Uterus (tissue), 4 donors: ENCODE measurements at places on chromosomes 12 and 14. TPM values are rescaled to one million over a fixed set of nuclear protein-coding genes. Genes with fewer than 3 reads are reported as not detected.
A peak's percentile ranks its signal among the peaks of the same experiment; 100 is the strongest.

DNA sequence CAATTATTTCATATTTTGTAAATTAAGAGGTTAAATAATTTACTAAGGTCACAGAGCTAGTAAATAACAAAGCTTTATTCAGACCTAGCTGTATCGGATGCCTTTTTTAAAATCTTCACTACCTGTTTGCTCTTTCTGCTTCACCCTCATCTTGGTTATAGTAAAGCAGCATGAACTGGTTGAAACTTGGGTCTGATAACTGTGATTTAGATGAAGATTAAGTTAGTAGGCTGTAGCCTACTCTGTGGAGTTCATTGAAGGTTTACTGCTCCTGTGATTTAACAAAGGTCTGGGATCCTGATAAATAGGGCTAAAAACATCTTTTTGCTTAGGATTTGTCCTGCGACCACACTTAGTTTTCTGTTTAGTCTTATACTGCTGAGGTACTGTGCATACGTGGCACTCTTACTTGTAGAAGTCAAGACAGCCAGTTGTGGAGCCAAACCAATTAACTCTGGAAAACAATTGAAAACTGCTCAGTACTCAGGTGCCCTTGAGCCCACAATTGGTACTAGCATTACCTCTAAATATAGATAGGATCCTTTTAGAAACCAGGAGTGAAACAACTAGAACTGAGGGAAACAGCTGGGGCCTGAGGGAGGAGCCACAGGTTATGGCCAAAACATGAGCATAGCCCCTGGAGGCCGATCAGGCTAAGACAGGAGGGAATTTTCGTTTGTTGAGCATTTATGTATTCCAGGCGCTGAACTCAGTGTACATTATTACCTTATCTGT, 2.3 kb downstream of the SPATS2 start:
- H3K36me3 ChIP-seq, result no peaks in the 10 kb centered on the region
- no peak for DNase-seq
- H3K4me3 ChIP-seq, result no peak overlapping the region
- no peaks in the 10 kb centered on the region for H3K27me3 ChIP-seq
- H3K4me1 ChIP-seq, result no peaks in the 10 kb centered on the region
- peak overlapping the region; percentile 50 for H3K27ac ChIP-seq

The FAM186B gene
- 0.21 TPM for total RNA-seq

The RTL1 gene
- not detected for total RNA-seq

DNA sequence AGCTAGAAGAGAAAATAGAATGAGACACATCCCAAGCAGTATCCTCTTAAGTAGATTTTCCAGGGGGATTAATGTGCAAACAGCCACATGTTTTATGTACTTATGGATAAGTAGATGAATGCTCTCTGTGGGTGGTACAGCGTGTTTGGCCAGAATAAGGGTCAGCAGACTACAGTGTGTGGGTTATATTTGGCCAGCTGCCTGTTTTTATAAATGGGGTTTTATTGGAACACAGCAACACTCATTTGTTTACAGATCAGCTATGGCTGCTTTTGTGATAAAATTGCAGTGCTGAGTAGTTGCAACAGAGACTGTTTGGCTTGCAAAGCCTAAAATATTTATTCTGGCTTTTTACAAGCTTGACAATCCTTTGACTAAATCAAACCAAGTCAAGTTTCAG, 780.2 kb upstream of the SEL1L start:
- H3K27me3 ChIP-seq, result no peaks in the 10 kb centered on the region
- H3K4me1 ChIP-seq, result no peaks in the 10 kb centered on the region
- DNase-seq, result no peak
- H3K27ac ChIP-seq, result no peak overlapping the region
- no peak overlapping the region for H3K4me3 ChIP-seq
- no peaks in the 10 kb centered on the region for H3K36me3 ChIP-seq

DNA sequence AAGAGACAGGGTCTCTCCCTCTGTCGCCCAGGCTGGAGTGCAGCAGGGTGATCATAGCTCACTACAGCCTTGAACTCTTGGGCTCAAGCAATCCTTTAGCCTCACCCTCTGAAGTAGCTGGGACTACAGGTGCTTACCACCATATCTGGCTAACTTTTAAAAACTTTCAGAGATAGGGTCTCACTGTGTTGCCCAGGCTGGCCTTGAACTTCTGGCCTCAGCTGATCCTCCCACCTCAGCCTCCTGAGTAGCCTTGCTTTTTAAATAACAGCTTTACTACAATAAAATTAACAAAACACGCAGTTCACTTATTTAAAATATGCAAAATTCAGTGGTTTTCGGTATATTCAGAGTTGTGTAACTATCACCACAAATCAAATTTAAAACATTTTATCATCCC, 79.0 kb downstream of the RCOR1 start:
- H3K4me1 ChIP-seq, result no peaks in the 10 kb centered on the region
- DNase-seq, result no peak
- H3K4me3 ChIP-seq, result no peak overlapping the region
- no peaks in the 10 kb centered on the region for H3K36me3 ChIP-seq
- no peaks in the 10 kb centered on the region for H3K27me3 ChIP-seq

GRCh38 chr12:77060136-77060882, 5.1 kb downstream of the E2F7 start:
- no peak for DNase-seq
- H3K36me3 ChIP-seq, result no peaks in the 10 kb centered on the region
- H3K27me3 ChIP-seq, result no peaks in the 10 kb centered on the region
- H3K4me1 ChIP-seq, result no peaks in the 10 kb centered on the region
- no peak overlapping the region for H3K27ac ChIP-seq

The RASSF8 gene
- 54.1 TPM for total RNA-seq

DNA sequence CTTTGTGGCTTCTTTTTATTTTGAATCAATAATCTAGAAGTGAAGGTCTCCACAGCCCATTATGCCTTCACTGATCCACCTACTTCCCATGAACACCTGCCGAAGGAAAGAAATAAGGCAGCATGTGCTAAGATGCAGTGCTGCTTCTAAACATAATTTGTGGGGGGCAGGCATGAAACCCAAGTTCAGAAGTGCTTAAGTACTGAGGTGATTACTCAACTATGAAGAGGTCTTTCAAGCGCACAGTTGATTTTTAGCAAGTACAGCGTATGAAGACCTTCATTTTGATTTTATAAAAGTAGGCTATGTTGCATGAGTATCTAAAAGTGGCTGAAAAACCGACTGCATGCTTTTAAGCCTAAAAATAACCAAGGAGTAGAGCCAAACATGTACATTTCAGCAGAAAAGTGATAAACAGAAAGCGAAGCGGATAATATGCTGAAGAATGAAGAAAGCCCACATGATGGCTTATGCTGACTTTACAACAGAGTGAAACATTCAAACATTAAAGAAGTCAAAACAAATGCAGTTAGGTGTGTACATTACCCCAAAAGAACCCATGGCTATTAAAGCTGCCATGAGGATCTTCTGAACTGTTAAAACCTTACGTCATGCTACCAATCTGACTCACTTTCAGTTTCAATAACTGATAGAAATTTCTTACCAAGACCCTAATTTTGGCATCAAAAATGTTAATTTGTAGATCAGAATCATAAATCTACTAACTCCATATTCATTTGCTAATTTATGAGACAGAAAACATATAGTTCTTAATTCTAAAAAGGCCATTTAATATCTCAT, 29.3 kb downstream of the KICS2 start:
- H3K27me3 ChIP-seq, result no peaks in the 10 kb centered on the region
- no peak for DNase-seq
- H3K36me3 ChIP-seq, result no peaks in the 10 kb centered on the region
- H3K27ac ChIP-seq, result no peak overlapping the region

- H3K27ac ChIP-seq, result no peak overlapping the region
- no peaks in the 10 kb centered on the region for H3K27me3 ChIP-seq
- no peak overlapping the region for H3K4me3 ChIP-seq
- no peaks in the 10 kb centered on the region for H3K36me3 ChIP-seq
- no peak for DNase-seq
- H3K4me1 ChIP-seq, result no peaks in the 10 kb centered on the region
Measured at GRCh38 chr14:71311061-71311460, 403.8 kb downstream of the PCNX1 start.

The TSPAN19 gene
- total RNA-seq, result not detected

The TEAD4 gene
- 3.2 TPM for total RNA-seq

- no peak overlapping the region for H3K27ac ChIP-seq
- H3K27me3 ChIP-seq, result no peaks in the 10 kb centered on the region
- H3K36me3 ChIP-seq, result no peaks in the 10 kb centered on the region
- DNase-seq, result no peak
Measured at GRCh38 chr12:90627180-90627896, 327.6 kb downstream of the CCER1 start.

GRCh38 chr12:96213869-96214268, 19.7 kb downstream of the ELK3 start:
- H3K36me3 ChIP-seq, result no peaks in the 10 kb centered on the region
- H3K4me3 ChIP-seq, result no peak overlapping the region
- peak overlapping the region; percentile 59 for H3K27ac ChIP-seq
- no peaks in the 10 kb centered on the region for H3K27me3 ChIP-seq
- no peaks in the 10 kb centered on the region for H3K4me1 ChIP-seq

The MYO1H gene
- total RNA-seq, result not detected

- H3K36me3 ChIP-seq, result no peaks in the 10 kb centered on the region
- no peak overlapping the region for H3K27ac ChIP-seq
- no peak overlapping the region for H3K4me3 ChIP-seq
- H3K4me1 ChIP-seq, result no peaks in the 10 kb centered on the region
Measured at GRCh38 chr12:52399756-52400155, 6.4 kb downstream of the KRT82 start.

GRCh38 chr12:31590642-31591379, at the start of gene DENND5B:
Gene DENND5B, minus strand, starts transcription at chr12:31591136. Its CDS starts 304 bp downstream, at chr12:31590832.
- no peaks in the 10 kb centered on the region for H3K27me3 ChIP-seq
- peak; percentile 81 for DNase-seq
- peak within 1 kb of the TSS; percentile 91 for H3K4me3 ChIP-seq
- H3K36me3 ChIP-seq, result no peaks in the 10 kb centered on the region
- H3K4me1 ChIP-seq, result no peaks in the 10 kb centered on the region

The CISTR gene
- not detected for total RNA-seq

The SCAF11 gene
- total RNA-seq, result 127 TPM

The RPS6KL1 gene
- total RNA-seq, result 0.26 TPM

The SRRM4 gene
- under 0.01 TPM for total RNA-seq

The KERA gene
- not detected for total RNA-seq

- H3K36me3 ChIP-seq, result no peaks in the 10 kb centered on the region
- peak overlapping the region; percentile 75 for H3K27ac ChIP-seq
- no peaks in the 10 kb centered on the region for H3K27me3 ChIP-seq
- DNase-seq, result peak; percentile 81
- no peak overlapping the region for H3K4me3 ChIP-seq
- peaks cover 4% of the 10 kb centered on the region for H3K4me1 ChIP-seq
Measured at GRCh38 chr14:59337141-59337611, 128.0 kb downstream of the GPR135 start.

The ENO2 gene
- 9.7 TPM for total RNA-seq

The ADSS1 gene
- not detected for total RNA-seq

- no peaks in the 10 kb centered on the region for H3K36me3 ChIP-seq
- no peaks in the 10 kb centered on the region for H3K4me1 ChIP-seq
- H3K4me3 ChIP-seq, result no peak overlapping the region
- no peak for DNase-seq
- no peak overlapping the region for H3K27ac ChIP-seq
Measured at GRCh38 chr12:62686938-62687337, 220.3 kb downstream of the MON2 start.

The KRT81 gene
- total RNA-seq, result not detected

The CMTM5 gene
- total RNA-seq, result 1.3 TPM

DNA sequence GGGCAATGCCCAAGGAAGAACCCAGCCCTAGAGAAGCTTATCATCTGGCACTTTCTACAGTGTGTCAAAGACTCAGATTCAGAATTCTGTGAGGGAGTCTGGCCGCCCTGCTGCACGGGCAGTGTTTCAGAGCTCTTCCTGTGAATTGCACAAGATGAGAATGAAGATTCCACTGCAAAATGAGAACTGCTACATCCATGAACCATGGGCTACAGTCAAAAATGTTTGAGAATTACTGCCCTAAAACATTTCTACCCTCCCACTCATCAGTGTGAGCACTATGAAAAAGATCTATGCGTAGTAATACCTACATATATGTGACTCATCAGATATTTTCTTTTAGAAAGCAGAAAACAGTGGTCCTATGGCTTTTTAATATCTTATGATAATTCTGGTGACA, 104.0 kb downstream of the STAB2 start:
- no peaks in the 10 kb centered on the region for H3K36me3 ChIP-seq
- no peaks in the 10 kb centered on the region for H3K4me1 ChIP-seq
- no peak overlapping the region for H3K4me3 ChIP-seq

DNA sequence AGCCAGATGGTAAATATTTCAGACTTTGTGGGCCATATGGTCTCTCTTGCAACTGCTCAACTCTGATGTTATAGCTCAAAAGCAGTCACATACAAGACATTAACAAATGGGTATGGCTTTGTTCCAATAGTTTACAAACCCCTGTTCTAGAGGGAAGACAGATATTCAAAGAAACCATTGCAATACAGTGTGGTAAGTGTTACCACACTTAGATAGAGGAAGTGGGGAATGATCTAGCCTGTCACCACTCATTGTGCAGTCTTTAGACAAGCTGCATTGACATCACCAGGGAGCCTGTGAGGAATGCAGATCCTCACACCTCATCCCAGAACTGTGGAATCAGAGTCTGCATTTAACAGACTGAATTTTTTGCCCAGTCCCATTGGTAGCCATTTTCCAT, 80.0 kb upstream of the RGS6 start:
- H3K4me3 ChIP-seq, result no peak overlapping the region
- DNase-seq, result no peak
- no peaks in the 10 kb centered on the region for H3K36me3 ChIP-seq
- no peak overlapping the region for H3K27ac ChIP-seq
- H3K4me1 ChIP-seq, result no peaks in the 10 kb centered on the region
- no peaks in the 10 kb centered on the region for H3K27me3 ChIP-seq

The TAS2R50 gene
- 1.2 TPM for total RNA-seq

The CLEC9A gene
- not detected for total RNA-seq

The NFE2 gene
- not detected for total RNA-seq

GRCh38 chr14:75044752-75045151, 6.5 kb downstream of the MLH3 start:
- no peak for DNase-seq
- H3K36me3 ChIP-seq, result no peaks in the 10 kb centered on the region
- H3K4me1 ChIP-seq, result no peaks in the 10 kb centered on the region
- H3K4me3 ChIP-seq, result no peak overlapping the region
- no peak overlapping the region for H3K27ac ChIP-seq
- no peaks in the 10 kb centered on the region for H3K27me3 ChIP-seq

DNA sequence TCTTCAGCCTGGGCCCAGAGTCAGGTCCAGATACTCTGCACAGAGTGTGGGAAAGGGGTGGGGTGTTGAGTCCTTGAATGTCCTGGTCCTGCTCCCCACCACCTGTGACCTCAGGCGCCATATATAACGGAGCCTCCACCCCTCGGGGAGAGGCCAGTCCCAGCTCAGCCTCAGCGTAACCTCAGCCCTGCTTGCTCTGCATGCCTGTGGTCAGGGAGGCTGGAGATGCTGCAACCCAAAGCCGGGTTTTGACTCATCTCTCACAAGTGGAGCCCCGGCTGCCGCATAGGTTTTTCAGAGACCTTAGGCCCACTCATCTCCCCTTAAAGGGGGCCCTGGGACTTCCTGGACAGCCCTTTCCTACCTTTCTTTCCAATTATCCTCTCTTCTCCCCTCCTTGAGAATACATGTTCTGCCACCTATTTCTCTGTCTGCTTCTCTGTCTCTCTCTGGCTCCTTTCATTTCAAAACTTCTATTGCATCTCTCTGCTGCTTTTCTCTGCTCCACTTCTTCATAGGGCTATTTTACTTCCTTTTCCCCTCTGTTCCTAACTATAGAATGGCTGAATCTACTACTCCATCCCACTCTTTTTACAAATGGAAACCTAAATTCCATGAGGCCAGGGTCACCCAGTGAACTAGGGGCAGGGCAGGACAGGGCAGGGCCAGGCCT, 1.2 kb downstream of the ITGB7 start:
- H3K4me1 ChIP-seq, result peaks cover 6% of the 10 kb centered on the region
- H3K27me3 ChIP-seq, result no peaks in the 10 kb centered on the region
- no peaks in the 10 kb centered on the region for H3K36me3 ChIP-seq
- H3K4me3 ChIP-seq, result no peak overlapping the region
- H3K27ac ChIP-seq, result no peak overlapping the region

The DTX1 gene
- 2.4 TPM for total RNA-seq

GRCh38 chr12:132925597-132926414, 30.3 kb downstream of the ZNF605 start:
- no peaks in the 10 kb centered on the region for H3K36me3 ChIP-seq
- H3K4me3 ChIP-seq, result no peak overlapping the region
- no peak for DNase-seq
